ENCODE measurements at places on chromosomes 4 and X. TPM values are rescaled to one million over a fixed set of nuclear protein-coding genes. Genes with fewer than 3 reads are reported as not detected.

- no peaks in the 10 kb centered on the region for H3K27me3 ChIP-seq
- H3K36me3 ChIP-seq = no peaks in the 10 kb centered on the region
- H3K4me1 ChIP-seq = no peaks in the 10 kb centered on the region
These were observed 59.9 kb downstream of the DIPK2B start for GRCh38 chrX:45140812-45141211.

DNA sequence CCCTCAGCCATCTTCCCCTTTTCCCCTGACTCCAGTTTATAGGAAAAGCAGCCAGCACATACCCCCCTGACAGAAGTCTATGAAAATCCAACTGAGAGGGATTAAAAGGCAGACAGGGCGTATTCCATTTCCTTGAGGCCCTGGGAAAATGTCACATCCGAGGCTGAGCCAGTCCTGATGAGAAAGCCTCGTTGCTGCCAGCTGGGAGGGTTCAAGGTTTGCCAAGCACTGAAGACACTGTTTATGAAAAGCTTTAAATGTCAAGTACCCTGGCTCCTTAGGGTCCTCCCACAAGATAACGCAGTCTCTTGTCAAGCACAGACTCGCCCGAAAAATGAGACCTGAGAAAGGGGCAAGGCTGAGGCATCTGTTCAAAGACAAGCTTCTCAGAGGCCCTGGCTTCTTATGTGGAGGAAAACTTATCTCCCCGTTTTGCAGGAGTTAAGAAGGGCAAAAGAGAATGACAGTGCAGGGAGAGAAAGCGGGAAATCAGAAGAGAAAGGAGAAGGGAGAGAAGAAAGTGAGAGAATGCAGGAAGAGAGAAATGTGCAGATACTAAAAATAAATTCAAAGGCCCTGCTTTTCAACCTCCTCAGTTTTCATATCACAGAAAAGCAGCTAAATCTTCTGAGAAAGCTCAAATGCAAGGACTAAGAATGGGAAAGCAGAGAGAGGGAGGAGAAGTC, 44.7 kb downstream of the SCD5 start:
- no peak overlapping the region for H3K27ac ChIP-seq
- no peak overlapping the region for H3K4me3 ChIP-seq
- DNase-seq = no peak
- H3K36me3 ChIP-seq = no peaks in the 10 kb centered on the region
- peaks cover 1% of the 10 kb centered on the region for H3K27me3 ChIP-seq

DNA sequence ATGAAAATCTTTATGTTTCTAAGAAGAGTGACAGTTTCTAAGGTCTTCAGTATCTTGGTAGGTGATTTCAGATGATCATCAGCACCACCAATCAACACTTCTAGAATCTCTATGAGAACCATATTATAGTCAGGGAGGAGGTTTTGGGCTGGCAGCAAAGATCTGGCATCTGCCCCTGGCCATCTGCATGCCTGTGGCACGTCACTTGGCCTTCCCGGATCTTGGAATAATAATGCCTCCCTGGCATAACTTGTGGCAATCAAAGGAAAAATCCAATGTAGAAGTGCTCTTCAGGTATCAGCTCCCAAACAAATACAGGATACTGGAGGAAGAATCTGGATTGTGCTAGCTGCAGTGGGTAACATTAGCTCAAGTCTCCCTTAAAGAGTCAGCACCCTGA, 57.3 kb downstream of the RASL11B start:
- H3K36me3 ChIP-seq = peaks cover 10% of the 10 kb centered on the region
- no peaks in the 10 kb centered on the region for H3K4me1 ChIP-seq
- no peak overlapping the region for H3K4me3 ChIP-seq
- DNase-seq = no peak
- H3K27ac ChIP-seq = no peak overlapping the region

DNA sequence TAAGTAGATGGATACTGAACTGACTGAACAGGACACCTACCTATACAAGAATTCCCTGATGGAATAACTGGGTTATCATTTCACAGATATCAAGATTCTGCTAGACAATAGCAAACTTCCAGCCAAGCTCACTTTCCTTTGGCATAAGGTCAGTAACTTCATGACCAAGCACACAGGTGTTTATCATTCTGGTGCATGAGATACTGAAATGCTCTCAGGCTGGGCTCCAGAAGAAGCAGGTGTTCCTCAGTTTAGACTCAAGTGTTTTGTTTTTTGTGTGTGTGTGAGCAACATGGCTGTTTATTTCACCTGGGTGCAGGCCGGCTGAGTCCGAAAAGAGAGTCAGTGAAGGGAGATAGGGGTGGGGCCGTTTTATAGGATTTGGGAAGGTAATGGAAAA, 201.5 kb upstream of the SPOCK3 start:
- H3K4me3 ChIP-seq = no peak overlapping the region
- no peak overlapping the region for H3K27ac ChIP-seq
- peaks cover 1% of the 10 kb centered on the region for H3K27me3 ChIP-seq
- H3K36me3 ChIP-seq = no peaks in the 10 kb centered on the region
- DNase-seq = no peak

DNA sequence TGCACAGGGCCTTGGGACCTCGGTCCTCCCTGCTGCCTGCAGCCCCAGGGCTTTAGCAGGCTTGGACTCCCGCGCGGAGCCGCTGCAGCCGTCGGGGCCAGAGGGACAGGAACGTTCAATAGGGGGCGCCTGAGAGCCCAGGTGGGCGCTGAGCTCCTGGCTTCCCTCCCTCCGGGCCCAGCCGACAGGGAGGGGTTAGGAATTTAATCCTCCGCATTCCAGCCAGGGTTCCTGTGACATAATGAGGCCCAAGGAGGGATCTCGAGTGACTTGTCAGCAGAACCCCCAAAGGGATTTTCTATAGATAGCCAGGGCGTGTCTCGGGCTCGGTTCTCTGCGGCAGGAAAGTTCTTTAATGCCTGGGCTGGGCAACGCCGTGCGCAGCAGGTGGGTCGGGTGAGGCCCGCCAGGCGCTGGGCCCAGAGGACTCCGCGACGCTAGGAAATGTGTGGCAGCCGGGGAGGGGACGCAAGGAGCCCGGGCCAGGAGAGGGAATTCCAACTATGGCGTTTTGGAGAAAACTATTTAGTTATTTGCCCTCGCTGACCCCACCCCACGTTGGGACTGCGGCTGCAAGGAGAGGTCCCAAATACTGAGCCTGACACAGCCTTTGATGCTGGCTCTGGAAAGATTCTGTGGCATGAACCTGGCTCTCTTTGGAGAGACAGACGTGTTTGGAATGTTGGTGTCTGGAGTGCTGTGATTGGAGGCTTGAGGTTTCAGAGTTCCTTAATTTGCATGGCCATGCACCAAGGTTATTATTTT, 285.2 kb upstream of the GATB start:
- peak overlapping the region; percentile 32 for H3K4me3 ChIP-seq
- H3K27ac ChIP-seq = no peak overlapping the region
- H3K36me3 ChIP-seq = no peaks in the 10 kb centered on the region
- DNase-seq = peak; percentile 7
- H3K4me1 ChIP-seq = peaks cover 11% of the 10 kb centered on the region
- no peaks in the 10 kb centered on the region for H3K27me3 ChIP-seq

DNA sequence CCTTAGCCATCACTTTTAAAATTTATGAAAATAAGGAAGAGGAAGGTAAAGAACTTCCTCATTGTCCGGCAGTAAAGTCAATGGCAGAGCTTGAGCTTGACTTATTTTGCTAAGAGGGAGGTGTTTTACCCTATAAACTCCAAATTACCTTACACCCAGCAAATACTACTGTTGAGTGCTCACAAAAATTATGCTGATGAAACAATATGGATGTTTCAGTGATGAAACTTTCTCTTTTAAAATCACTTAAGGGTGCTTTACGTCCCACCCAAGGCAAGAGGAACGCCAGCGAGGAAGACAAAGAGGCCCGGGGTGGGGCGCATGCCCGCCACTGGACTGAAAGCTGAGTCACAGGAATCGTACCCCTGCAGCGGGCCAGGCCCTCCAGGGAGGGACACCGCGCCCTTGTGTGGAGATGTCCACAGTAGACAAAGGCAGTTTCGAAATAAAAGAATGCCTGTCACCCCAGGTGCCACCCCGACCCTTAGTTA, 560 bp upstream of the TMSB4X start:
- H3K4me1 ChIP-seq = peaks cover 9% of the 10 kb centered on the region
- DNase-seq = no peak
- peak overlapping the region; percentile 97 for H3K4me3 ChIP-seq
- no peaks in the 10 kb centered on the region for H3K27me3 ChIP-seq
- H3K36me3 ChIP-seq = peaks cover 46% of the 10 kb centered on the region

DNA sequence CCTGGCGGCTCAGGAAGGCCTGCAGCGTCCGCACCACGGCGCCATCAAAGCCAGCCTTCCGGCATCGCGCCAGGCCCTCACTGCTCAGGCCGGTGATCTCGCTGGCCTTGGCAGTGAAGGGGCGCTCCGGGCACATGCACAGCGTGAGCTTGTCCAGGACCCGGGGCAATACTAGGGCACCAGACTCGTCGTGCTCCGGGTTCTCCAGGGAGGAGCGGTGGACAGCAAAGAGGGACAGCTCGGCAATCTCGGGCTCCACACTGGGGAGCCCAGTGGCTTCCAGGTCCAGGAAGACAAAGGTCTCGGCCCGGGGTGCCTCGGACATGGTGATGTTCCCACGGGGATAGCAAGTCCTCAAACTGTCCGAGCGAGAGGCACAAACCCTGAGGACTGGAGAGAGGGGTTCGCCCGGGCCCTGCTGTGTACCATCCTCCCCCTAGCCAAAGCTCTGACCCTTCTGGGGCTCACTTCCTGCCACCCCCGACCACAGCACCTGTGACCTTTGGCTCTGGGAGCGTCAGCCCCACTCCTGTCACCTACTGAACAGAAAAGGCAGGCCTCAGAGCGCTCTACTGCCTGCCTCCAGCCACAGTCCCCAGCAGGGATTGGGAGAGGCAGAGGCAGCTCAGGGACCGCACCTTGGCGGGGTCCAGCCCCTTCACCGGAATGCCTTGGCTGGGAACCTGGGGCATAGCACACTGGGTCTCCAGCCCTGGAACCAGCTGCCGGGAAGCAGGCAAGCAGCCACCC, 575 bp downstream of the TREX2 start:
- no peaks in the 10 kb centered on the region for H3K27me3 ChIP-seq
- H3K4me1 ChIP-seq = no peaks in the 10 kb centered on the region
- no peak overlapping the region for H3K27ac ChIP-seq

DNA sequence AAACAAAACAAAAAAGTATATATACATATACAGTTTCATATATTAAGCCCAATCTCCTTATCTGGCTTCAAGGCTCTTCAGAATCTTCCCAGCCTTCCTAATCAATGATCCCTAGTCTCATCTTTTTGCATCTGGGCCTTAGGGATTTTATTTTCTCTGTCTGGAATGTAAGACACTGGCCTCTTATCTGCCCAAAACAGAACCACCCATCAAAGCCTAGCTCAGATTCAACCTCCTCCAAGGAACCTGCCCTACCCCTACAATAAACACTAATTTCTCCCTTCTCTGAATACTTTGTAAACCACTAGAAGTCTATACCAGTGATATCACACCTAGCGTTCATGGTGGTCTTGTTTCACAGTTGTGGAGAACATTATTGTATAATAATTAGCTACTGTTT, 23.2 kb upstream of the GAB1 start:
- no peaks in the 10 kb centered on the region for H3K36me3 ChIP-seq
- no peaks in the 10 kb centered on the region for H3K4me1 ChIP-seq
- no peak overlapping the region for H3K4me3 ChIP-seq
- H3K27ac ChIP-seq = no peak overlapping the region
- DNase-seq = no peak

DNA sequence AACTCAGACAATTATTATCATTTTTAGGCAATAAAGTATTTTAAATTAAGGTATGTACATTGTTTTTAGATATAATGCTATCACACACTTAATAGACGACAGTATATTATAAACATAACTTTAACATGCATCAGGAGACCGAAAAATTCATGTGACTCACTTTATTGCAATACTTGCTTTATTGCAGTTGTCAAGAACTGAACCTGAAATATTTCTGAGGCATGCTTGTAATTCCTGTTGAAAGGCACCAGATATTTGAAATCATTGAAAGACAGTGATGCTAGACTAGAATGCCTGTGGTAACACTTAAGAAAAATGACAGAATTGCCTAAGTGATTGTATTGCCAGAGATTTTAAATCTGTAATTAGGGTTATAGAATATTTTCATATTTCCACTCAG, 175.6 kb upstream of the MAGEB2 start:
- H3K27me3 ChIP-seq = no peaks in the 10 kb centered on the region
- no peak for DNase-seq
- H3K27ac ChIP-seq = no peak overlapping the region
- H3K36me3 ChIP-seq = no peaks in the 10 kb centered on the region
- H3K4me3 ChIP-seq = no peak overlapping the region

GRCh38 chr4:6720202-6720699, 4.3 kb downstream of the BLOC1S4 start:
- DNase-seq = peak; percentile 80
- H3K36me3 ChIP-seq = no peaks in the 10 kb centered on the region
- H3K4me3 ChIP-seq = peak overlapping the region; percentile 70

DNA sequence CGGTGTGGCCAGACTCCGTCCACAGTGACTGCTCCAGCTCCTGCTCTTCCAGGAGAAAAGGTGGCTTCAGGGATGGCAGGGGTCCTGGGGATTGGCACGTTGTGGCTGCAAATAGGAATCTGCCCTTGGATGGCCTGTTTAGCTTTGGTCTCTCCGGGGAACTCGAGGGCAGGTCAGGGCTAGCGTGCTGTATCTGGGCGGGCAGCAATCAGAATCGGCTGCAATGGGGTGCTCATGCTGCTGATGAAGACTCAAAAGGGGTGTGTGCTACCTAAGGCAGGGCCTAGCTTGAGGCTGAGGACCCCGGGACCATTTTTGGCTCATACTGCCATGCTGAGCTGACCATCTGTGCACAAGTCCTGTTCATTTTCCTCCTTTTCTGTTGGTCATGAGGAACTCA, 51.3 kb downstream of the RGS12 start:
- H3K4me1 ChIP-seq = peaks cover 13% of the 10 kb centered on the region
- peaks cover 9% of the 10 kb centered on the region for H3K27me3 ChIP-seq
- no peak overlapping the region for H3K4me3 ChIP-seq
- H3K36me3 ChIP-seq = no peaks in the 10 kb centered on the region
- DNase-seq = no peak
- no peak overlapping the region for H3K27ac ChIP-seq

- no peak overlapping the region for H3K4me3 ChIP-seq
- no peaks in the 10 kb centered on the region for H3K27me3 ChIP-seq
- DNase-seq = no peak
- peak overlapping the region; percentile 80 for H3K27ac ChIP-seq
- H3K36me3 ChIP-seq = no peaks in the 10 kb centered on the region
These were observed 8.6 kb upstream of the KIAA0232 start for GRCh38 chr4:6773616-6774540.

GRCh38 chrX:106933538-106933961, 13.3 kb downstream of the CLDN2 start:
- peaks cover 7% of the 10 kb centered on the region for H3K4me1 ChIP-seq
- DNase-seq = no peak
- H3K27me3 ChIP-seq = no peaks in the 10 kb centered on the region
- H3K36me3 ChIP-seq = peaks cover 2% of the 10 kb centered on the region
- no peak overlapping the region for H3K4me3 ChIP-seq

DNA sequence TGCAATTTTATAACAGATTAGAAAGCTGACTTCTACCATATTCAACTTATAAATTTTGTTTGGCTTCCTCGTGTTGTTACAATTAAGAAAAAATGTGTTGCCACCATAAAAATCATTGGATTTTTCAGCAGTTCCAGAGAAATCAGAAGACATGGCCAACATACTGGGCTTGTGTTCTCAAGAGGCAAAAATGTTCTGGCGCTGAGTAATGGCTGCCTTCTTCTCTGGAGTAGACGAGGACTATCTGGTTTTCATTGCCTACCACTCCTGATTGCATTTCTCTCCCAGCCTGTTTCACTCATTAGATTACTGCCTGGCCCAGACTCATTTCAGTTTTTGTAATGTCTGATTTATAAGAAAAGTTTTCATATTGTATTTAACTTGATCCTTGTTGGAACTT, 122.3 kb downstream of the ARHGAP10 start:
- no peak for DNase-seq
- peaks cover 14% of the 10 kb centered on the region for H3K36me3 ChIP-seq
- no peak overlapping the region for H3K4me3 ChIP-seq
- H3K4me1 ChIP-seq = no peaks in the 10 kb centered on the region

Gene FAM13A
- 0.30 TPM for polyA plus RNA-seq

Gene DOK7
- polyA plus RNA-seq = not detected

Gene CYBB
- 0.13 TPM for polyA plus RNA-seq
